Activated T-cell treated with anti-CD3 and anti-CD28 coated beads, Interleukin-2, amount 50 U/mL, for 4 hours (primary cell): ENCODE measurements at places on chromosomes 12 and 14.

DNA sequence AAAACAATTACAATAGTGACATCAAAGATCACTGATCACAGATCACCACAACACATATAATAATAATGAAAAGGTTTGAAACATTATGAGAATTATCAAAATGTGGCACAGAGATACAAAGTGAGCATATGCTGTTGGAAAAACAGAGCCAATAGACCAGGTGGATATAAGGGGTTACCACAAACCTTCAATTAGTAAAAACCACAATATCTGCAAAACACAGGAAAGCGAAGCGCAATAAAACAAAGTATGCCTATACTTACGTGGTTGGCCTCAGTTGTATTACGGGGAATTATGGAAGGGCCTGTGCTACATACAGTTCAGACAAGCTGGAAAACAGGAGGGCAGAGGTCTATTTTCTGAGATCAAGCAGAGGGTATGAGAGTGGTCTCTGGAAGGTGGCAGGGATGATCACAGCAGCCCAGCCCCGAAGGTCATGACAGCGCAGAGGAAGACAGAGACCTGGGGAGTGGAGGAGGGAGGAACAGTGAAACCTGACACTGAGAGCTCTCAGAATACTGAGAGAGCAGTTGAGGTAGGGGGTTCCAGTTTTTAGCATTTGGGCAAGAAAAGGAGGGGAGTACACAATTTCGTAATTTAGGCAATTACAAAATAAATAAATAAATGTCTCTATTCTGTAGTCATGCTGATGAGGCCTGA, 41.3 kb downstream of the IFNG start:
- no peak for DNase-seq

DNA sequence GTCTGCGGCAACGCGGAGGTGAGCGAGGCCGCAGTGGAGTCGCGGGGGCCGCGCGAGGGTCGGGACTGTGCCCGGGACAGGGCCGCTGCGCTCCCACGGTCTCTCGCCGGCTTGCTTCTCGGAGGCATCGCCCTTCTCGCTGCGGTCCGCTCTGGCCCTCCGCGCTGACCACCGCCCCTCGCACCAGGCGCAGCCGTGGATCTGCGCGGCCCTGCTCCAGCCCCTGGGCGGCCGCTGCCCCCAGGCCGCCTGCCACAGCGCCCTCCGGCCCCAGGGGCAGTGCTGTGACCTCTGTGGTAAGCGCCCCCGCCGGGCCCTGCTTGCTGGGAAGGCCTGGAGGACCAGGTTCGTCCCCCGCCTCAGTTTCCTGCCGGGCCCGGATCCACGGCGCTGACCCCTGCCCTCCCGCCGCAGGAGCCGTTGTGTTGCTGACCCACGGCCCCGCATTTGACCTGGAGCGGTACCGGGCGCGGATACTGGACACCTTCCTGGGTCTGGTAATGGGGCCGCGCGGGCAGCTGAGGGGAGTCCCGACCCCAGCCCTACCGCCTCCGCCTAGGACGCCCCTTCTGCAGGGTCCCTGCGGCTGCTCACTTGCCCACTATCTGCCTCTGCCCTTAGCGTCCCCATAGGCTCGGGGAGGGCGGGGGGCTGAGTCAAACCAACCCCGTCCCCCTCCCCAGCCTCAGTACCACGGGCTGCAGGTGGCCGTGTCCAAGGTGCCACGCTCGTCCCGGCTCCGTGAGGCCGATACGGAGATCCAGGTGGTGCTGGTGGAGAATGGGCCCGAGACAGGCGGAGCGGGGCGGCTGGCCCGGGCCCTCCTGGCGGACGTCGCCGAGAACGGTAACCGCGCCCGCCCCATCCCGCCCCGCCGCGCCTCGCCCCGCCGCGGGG, 7.0 kb downstream of the AMN start:
- DNase-seq, result no peak

DNA sequence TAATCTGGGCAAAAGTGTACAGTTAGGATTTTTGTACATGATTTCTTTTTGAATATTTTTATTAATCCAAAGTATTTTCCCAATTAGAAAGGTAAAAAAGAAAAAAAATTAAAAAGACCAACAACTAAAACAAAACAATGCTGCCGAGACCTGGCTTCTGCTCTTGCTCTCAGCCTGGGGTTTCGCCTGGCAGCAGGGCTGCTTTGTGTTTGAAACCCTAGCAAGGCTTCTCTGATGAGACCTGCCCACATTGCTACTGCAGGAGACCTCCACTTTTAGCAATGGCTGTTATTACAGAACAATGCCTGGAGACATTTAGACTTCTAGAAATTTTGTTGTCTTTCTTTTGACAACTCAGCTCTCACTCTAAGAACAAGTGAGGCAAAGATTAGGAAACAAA, 1153.0 kb upstream of the TMEM132C start:
- DNase-seq, result no peak

GRCh38 chr14:57863471-57863870, 2.4 kb downstream of the SLC35F4 start:
- no peak for DNase-seq

GRCh38 chr14:33457617-33458016, 493.3 kb downstream of the EGLN3 start:
- no peak for DNase-seq

GRCh38 chr14:57960946-57961785, 95.3 kb upstream of the SLC35F4 start:
- DNase-seq, result no peak

DNA sequence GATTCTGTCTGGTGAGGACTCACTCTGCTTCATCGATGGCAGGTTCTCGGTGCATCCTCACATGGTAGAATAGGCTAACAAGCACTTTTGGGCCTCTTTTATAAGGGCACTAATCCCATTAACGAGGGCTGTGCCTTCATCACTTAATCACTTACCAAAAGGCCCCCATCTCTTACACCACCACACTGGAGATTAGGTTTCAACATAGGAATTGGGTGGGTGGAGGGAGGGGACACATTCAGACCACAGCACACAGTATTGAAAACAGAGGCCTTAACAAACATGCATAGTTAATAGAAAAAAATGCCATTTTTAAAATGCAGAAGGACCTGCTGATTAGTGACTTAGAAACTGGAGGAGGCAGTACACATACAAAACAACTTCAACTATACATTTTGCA, 61.6 kb downstream of the SPPL3 start:
- DNase-seq, result no peak
